ENCODE measurements at places on chromosomes 3 and 15.

- DNase-seq: no peak
These were observed 739 bp upstream of the AMOTL2 start for GRCh38 chr3:134374791-134375581.

GRCh38 chr15:56989411-56989924 is 71.0 kb downstream of the TCF12 start:
- DNase-seq: no peak

DNA sequence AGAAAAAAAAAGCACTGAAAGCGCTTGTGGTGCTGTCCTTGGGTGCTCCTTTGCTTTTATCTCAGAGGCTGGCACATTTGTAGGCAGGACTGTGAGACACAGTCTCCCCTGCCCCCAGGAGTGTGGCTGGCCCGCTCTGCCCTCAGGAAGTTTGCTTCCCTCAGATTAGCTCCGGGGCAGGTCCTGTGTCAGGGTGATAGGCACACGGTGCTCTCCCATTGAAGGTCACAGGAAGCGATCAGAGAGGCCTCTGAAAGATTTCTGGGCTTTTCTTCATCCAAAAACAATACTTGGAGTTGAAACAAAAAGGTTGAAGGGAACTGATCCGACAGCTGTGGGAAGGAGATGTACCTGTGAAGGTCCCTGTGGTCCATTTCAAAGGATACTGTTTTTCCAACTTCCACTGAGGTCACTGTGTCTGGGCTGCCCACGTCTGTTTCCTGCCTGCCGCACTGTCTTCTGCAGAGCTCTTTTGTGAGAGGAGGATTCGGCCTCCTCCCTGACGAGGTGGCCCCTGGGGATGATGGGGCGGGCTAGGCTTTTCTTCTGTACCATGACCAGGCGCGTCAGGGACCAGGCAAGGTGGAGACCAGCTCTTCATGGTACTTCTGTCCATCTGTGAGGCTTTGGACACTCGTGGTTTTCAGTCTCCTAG is 330.5 kb upstream of the CTDSPL start:
- no peak for DNase-seq

DNA sequence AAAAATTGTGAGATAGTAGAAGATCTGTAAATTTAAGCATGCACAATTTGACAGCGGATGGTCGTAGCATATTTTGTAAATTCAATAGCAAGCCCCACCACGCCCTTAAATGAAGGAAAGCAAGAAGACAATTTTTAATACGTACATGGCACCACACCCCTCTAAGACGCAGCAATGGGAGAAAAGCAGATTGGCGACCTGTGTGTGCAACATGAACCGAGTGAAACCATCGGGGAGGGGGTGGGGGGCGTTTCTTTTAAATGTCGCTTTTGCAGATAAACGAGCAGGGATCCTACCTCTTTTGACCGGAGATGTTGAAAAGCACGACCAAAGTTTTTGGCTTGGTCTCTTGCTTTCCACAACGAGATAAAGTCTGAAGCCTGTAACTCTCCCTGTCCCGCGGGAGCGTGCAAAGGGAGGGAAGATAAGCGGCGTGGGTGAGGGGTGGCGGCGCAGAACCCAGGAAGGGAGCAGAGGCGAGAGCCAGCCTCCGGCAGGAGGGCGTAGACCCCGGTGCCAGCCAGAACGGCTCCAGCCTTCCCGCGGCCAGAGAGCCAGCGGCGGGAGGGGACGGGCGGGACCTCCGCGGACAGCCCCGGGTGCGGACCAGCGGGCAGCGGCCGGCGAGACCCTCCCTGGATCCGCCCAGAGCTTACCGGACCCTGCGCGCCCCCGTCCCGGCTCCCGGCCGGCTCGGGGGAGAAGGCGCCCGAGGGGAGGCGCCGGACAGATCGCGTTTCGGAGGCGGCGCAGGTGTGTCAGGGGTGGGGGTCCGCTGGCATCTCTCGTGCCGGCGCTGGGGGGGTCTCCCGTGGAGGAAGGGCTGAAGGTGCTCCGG is at the start of gene CHL1:
CHL1 (plus strand) TSS at position 453 of the 838 bp plus-strand sequence. CDS start 123,014 bp downstream, outside the sequence.
- DNase-seq: no peak

DNA sequence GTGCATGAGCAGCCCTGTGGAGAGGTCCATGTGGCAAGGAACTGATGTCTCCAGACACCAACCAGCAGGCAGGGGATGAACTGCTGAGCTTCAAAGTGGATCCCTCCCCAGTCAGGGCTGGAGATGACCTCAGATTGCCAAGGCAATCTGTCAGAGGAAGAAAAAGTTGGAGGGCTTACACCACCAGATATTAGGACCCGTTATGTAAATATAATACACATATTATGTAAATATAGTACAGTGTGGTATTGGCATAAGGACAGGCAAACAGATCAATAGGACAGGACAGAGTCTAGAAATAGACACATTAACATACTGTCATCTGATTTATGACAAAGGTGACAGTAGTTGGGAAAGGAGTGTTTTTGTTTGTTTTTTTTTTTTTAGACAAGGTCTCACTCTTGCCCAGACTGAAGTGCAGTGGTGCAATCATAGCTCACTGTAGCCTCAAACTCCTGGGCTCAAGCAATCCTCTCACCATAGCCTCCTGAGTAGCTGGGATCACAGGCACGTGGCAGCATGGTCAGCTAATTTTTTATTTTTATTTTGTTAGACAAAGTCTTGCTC is 18.0 kb upstream of the RAB7A start:
- DNase-seq: no peak

DNA sequence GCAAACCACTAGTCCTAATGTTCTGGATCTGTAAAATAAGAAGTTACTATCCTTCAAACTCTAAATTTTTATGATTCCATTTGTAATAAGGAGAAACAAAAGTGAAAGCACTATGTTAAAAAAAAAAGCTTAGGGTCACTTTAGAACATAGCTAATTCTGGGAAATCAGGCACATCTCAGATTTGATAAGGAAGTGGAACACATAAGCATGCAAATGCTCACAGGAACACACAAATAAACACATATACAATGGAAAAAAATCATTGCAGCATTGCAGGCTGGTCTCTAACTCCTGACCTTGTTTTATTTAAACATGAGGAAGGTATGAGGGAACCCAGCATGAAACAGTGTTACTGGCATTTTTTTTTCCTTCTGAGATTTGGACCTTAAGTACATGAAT is 63.2 kb upstream of the TNFSF10 start:
- DNase-seq: no peak

GRCh38 chr3:132606085-132606484 is 9.0 kb downstream of the ACKR4 start:
- no peak for DNase-seq

DNA sequence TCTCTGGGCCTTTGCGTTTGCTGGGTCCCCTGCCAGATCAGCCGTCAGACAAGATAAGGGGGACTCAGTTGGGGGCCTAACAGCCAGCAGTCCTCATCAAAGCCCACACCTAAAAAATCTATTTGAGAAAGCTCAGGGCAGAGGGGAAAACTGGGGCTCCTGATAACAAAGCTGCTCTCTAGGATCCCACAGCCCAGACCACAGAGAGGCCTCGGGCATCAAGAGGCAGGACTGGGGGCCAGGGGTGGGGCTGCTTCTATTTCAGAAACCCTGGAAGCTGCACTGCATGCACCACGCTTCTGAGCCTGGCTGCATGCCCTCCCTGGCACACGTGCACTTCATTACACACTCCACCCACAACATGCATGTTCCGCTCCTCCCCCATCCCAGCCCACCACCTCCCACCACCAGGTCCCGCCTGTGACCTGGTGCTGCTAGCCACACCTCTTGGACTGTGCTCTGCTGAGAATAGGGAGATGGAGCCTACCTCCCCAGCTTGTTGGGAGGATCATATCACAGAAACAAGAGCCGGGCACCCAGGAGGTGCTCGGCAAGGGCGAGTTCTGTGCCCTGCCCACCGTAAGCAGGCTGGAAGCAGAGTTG is 26.6 kb downstream of the FBLN2 start:
- DNase-seq: no peak

- no peak for DNase-seq
These were observed 1.6 kb downstream of the INSYN1 start for GRCh38 chr15:73751511-73751898.

DNA sequence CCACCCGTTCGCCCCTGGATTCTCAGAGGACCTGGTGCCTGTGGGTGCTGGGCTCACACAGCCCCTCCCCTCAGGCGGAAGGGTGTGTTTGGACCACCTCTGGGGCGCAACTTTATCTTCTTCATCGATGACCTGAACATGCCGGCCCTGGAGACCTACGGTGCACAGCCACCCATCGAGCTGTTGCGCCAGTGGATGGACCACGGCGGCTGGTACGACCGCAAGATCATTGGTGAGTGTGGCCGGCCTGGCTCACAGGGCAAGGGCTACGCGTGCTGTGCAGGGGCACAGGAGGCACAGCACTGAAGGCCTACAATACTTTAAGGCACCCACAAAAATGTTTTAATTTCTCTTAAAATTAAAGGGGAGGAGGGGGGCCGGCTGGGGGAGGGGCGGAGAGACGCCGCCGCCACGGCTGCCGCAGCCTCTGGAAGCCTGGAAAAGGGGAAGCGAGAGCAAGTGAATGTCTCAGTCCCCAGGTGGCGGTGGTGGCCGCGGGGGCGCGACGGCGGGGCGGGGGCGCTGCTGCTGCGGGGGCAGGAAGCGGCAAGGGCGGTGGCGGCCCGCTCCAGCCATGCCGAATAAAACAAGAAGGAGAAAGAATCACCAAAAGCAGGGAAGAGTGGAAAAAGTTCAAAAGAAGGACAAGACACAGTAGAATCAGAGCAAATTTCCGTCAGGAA is 56.8 kb downstream of the DNAH1 start:
- DNase-seq: no peak
